ENCODE measurements at places on chromosomes 6 and 20. TPM values are rescaled to one million over a fixed set of nuclear protein-coding genes. Genes with fewer than 3 reads are reported as not detected.

FOXQ1 gene
- total RNA-seq: not detected

MCHR2 gene
- not detected for total RNA-seq

EPPIN gene
- total RNA-seq: not detected

ID4 gene
- total RNA-seq: 19.0 TPM

LCA5 gene
- 2.7 TPM for total RNA-seq

DNA sequence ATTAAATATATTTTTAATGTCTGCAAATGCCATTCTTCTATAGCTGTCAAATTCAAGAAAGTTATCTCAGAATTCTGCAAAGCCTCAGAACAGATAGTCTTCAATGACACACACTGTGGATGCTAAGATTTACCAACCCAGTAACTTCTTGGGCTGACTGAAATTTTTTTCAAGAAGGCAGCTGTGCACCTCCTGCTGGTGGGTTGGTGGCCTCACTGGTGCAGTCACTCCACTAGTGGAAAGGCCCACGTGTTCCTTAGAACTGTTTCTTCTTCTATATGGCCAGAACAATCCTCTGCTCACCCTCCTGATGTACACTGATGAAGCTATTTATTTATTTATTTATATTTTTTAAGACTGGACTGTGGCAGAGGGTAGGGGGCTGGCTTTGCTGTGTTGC lies 28.1 kb upstream of the MTCL3 start:
- no peaks in the 10 kb centered on the region for H3K4me1 ChIP-seq
- no peak for DNase-seq
- H3K36me3 ChIP-seq: no peaks in the 10 kb centered on the region
- H3K27ac ChIP-seq: no peak overlapping the region

GRCh38 chr6:63403725-63404124 lies 83.9 kb upstream of the LGSN start:
- no peaks in the 10 kb centered on the region for H3K36me3 ChIP-seq
- DNase-seq: no peak
- no peak overlapping the region for H3K4me3 ChIP-seq
- no peaks in the 10 kb centered on the region for H3K27me3 ChIP-seq
- H3K27ac ChIP-seq: no peak overlapping the region

DNA sequence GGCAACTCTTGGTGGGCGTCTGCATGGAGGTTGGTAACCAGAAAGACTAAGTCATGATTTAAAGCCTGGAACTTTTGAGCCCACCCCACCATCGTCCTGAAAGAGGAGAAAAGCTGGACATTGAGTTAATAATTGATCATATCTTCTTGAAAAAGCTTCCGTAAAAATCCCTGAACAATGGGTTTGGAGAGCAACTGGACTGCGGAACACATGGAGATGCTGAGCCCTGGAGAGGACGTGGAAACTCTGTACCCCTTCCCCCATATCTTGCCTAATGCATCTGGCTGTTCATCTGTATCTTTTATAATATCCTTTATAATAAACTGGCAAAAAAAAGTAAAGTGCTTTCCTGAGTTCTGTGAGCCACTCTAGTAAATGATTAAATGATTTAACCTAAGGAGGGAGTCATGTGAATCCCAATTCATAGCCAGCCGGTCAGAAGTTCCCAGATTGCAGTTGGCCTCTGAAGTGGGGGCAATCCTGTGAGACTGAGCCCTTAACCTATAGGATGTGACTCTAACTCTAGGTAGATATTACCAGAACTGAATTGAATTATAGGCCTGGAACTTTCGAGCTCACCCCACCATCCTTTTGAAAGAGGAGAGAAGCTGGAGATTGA lies 26.5 kb upstream of the LGSN start:
- H3K4me3 ChIP-seq: no peak overlapping the region
- H3K4me1 ChIP-seq: no peaks in the 10 kb centered on the region

DNA sequence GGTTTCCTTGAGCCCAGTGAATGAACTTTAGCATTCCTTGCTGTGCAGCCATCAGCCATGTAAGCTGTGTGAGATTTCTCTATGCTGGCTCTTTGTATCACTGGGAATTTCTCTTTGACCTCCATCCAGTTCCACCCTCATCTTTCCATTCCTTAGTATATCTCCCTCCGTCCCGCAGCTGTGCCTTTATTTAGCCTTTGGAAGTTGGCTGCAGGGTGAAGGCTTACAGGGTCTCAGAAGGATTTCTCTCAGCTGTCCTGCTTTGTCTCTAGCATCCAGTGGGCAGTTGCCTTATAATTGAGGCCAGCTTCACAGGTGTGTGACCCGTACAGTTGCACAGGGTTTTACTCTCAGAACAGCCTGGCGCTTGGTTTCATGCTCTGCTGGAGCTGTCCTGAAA lies 144.3 kb downstream of the PXDC1 start:
- H3K4me3 ChIP-seq: no peak overlapping the region
- no peaks in the 10 kb centered on the region for H3K4me1 ChIP-seq
- no peaks in the 10 kb centered on the region for H3K27me3 ChIP-seq
- no peak overlapping the region for H3K27ac ChIP-seq
- no peak for DNase-seq

GRCh38 chr20:38377039-38377685 lies 30.9 kb downstream of the LBP start:
- no peak for DNase-seq
- no peak overlapping the region for H3K27ac ChIP-seq
- H3K4me1 ChIP-seq: peaks cover 14% of the 10 kb centered on the region
- no peaks in the 10 kb centered on the region for H3K36me3 ChIP-seq

- DNase-seq: no peak
- no peaks in the 10 kb centered on the region for H3K27me3 ChIP-seq
- H3K4me3 ChIP-seq: no peak overlapping the region
- H3K27ac ChIP-seq: no peak overlapping the region
- peaks cover 100% of the 10 kb centered on the region for H3K36me3 ChIP-seq
These were observed 12.1 kb downstream of the RBM39 start for GRCh38 chr20:35729836-35730582.

DNA sequence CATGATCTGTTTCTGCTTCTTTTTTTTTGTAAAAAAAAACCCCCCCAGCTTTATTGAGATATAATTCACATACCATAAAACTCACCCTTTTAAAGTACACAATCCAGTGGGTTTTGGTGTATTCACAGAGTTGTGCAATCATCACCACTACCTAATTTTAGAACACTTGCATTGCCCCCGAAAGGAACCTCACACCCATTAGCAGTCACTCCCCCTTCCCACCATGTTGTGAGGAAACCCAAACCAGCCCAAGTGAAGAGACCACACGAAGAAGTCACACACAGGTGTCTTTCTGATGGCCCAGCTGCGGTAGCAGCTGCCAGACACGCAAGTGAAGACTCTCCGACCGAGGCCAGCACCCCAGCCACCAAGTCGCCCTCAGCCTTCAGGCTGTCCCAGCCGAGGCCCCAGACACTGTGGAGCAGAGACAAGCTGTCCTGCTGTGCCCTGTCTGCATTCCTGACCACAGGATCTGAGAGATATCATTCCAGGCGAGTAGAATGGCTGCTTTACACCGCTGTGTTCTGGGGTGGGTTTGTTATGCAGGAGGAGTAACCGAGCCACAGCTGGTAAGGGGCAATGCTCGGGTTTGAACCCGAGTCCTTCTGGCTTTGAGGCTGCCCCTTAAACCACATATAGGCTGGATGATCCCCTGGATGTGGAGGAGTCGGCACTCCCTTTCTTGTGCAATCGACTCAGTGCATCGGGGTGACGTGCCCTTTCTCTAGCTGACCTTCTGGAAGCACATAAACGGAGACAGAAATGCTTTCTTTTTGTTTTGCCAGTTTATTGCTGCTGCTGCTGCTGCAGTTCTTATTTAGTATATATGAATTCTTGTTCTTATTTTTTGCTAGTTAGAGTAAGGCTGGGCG lies 59.1 kb upstream of the PTPN1 start:
- peak; percentile 87 for DNase-seq
- H3K4me1 ChIP-seq: no peaks in the 10 kb centered on the region
- no peaks in the 10 kb centered on the region for H3K27me3 ChIP-seq
- no peaks in the 10 kb centered on the region for H3K36me3 ChIP-seq

GRCh38 chr6:41439524-41440418 lies 104.4 kb downstream of the NCR2 start:
- H3K36me3 ChIP-seq: no peaks in the 10 kb centered on the region
- H3K4me1 ChIP-seq: peaks cover 18% of the 10 kb centered on the region
- no peak overlapping the region for H3K4me3 ChIP-seq
- H3K27ac ChIP-seq: no peak overlapping the region

- H3K4me3 ChIP-seq: no peak overlapping the region
- no peaks in the 10 kb centered on the region for H3K27me3 ChIP-seq
- H3K36me3 ChIP-seq: no peaks in the 10 kb centered on the region
- DNase-seq: no peak
These were observed 65.1 kb downstream of the REV3L start for GRCh38 chr6:111417946-111418345.

Measured in right atrium auricular region (tissue), 2 donors.